ENCODE measurements at places on chromosomes 1 and 21.

DNA sequence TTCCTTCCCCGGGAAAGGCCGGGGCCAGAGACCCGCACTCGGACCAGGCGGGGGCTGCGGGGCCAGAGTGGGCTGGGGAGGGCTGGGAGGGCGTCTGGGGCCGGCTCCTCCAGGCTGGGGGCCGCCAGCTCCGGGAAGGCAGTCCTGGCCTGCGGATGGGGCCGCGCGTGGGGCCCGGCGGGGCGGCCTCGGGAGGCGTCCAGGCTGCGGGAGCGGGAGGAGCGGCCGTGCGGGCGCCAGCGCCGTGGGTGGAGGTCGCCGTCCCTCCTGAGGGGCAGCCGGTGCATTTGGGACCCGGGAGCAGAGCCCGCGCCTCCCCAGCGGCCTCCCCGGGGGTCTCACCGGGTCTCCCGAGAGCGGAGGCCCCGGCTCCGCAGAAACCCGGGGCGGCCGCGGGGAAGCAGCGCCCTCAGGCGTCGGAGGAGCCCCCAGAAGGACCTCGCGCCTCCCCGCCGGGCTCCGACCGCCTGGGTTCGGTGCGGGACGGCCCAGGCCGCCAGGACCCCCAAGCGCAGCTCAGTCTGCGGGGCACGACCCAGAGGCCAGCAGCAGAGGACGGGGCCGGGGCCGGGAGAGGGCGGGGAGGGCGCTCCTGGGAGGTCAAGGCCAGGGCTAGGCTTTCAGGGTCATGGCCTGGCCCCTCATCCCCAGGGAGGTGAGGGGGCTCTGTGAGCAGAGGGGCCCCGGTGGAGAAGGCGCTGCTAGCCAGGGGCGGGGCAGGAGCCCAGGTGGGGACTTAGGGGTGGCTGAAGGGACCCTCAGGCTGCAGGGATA, 7.2 kb upstream of the SLX9 start:
- peak; percentile 38 for DNase-seq

GRCh38 chr1:246820666-246821065, 96.5 kb downstream of the SCCPDH start:
- no peak for DNase-seq

DNA sequence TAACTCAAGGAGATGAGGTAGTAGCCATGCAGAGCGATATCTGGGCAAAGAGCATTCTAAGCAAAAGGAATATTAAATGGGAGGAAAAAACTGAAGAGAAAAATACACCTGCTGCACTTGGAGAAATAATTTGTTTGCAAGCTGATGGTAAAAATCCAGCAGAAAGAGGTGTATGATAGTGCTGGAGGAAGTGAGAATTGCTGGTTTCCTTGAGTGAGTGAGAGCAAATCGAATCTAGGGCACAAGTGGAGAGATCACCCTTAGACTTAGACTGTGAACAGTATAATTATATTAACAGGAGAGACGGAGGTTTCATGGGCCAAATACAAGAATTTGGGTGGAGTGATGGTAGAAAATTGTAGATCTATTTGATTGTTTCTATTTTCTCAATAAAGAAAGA, 2.7 kb upstream of the CR1 start:
- DNase-seq: no peak

DNA sequence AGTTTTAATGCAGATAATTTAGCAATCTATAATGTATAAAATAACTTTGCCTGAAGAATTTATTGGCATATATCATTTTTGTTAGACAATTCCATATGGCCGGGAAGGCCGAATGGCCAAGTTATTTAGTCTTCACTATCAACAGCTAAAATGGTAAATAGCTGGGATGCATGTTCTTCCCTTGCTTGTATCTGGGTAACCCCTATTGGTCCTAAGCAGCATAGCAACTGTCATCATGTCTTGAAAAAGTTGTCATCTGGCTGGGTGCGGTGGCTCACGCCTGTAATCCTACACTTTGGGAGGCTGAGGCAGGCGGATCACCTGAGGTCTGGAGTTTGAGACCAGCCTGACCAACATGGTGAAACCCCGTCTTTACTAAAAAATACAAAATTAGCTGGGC, 340.0 kb upstream of the DPYD start:
- no peak for DNase-seq

DNA sequence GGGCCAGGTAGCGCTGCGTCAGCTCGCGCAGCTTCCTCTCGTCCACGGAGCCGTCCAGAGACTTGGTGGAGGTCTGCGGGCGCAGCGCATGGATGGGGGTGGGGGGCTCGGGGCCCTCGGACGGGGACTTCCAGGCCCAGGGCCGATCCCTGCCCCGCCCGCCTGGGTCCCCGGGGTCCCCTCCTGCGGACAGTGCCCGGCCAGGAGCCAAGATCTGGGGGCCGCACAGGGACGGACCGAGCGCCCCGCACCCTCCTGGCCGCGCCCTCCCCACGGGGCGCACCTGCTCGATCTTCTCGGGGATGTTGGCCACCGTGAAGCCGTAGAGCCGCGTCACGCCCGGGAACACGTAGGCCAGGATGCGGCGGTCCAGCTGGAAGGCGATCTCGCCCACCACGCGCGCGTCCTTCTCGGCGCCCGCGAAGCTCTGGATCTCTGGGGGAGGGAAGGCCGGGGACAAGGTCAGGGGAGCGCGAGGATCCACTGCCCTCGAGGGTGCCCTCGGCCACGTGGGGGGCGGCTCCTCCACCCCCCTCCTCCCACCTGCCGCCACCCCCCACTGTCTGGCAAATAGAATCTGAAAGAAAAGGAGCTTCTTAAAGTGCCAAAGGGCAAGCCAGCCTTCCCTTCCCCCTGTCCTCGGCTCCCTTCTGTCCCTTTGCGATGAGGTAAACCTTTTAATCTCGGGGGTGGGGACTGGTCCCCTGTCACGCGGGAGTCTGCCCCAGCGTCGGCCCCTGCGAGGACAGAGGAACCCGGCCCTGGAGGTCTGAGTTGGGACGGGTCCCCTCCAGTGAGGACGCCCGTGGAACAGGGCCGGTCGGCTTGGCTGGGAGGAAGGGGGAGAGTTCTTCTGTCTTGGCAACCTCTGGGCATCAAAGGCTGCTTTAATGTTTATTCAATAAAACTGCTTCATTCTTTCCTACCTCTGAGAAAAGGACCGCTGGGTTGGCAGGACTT, 6.5 kb upstream of the FTCD start:
- DNase-seq: no peak

GRCh38 chr1:99674115-99675064, 28.5 kb downstream of the PALMD start:
- DNase-seq: peak; percentile 33

DNA sequence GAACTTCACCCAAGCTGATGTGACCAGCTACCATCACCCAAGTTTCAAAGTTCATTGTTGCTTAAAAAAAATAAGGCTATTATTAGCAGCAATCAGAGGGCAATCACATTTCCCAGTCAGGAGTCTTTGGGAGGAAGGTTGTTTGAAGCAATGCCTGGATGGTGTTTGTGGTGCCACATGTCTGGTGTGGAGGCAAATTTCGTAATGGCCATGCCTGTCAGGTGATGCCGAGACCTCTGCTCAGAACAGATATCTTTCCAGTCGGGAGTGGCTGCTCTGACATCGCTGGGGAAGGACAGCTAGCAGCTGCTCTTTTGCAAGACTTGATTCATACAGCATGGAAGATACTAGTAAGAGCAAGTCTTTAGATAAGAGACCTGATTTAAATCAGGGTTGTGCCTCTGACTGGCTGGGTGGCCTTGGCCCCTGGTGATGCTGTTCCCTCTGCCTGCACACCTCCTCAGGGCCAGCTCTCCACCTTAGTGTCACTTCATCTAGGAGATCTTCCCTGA, 187.8 kb upstream of the JUN start:
- DNase-seq: no peak

DNA sequence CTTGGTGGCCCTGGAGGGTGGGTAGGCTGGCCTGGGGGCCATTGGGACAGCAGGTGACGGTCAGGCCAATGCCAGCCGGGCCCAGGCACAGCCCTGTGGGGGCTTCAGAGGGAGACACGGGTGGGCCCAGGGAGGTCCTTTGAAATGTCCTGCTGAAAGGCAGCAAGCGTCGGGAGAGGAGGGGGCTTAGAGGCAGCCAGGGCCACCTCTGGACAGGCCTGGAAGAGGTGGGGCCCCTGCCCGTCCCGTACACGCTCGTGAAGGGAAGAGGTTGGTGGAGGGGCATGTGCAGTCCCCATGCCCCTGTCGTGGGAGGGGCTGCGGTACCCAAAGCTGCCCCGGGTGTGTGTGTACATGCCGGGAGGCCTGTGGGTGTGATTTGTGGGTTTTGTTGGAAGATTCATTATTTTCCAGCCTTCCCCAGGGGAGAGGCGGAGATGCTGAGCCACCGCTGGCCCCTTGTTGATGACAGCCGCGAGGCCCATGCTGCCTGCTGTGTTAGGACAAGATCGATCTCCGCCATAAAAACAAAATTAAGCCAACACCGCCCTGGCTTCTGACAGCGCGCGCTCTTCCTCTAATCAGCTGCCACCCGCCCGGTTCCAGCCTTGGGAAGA, 3.4 kb upstream of the PLCH2 start:
- no peak for DNase-seq

- DNase-seq: no peak
Observed at GRCh38 chr1:145982010-145982723, 14.2 kb downstream of the TXNIP start.

- DNase-seq: no peak
Observed at GRCh38 chr1:171637928-171638576, 14.4 kb downstream of the MYOC start.

GRCh38 chr21:36155603-36156338, 853 bp upstream of the DOP1B start:
- no peak for DNase-seq

GRCh38 chr1:25110036-25110435, 122.3 kb downstream of the SYF2 start:
- no peak for DNase-seq

- DNase-seq: no peak
Observed at GRCh38 chr1:196933531-196934189, 9.9 kb upstream of the CFHR2 start.

DNA sequence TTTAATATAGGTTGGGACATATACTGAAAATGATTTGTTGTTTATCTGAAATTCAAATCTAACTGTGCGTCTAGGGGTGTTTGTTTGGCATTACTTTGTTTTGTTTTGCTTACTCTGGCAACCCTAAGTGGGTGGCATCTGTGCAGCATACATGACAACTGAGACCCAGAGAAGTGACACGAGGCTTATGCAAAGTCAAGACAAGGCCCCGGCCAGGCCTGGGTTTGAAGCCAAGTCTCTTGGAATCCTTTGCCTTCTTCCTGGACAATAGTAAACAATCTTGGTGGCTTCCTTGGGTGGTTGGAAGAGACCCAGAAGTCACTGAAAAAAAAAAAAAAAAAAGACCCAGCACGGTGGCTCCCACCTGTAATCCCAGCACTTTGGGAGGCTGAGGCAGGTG, 197.6 kb upstream of the TMEM51 start:
- no peak for DNase-seq

DNA sequence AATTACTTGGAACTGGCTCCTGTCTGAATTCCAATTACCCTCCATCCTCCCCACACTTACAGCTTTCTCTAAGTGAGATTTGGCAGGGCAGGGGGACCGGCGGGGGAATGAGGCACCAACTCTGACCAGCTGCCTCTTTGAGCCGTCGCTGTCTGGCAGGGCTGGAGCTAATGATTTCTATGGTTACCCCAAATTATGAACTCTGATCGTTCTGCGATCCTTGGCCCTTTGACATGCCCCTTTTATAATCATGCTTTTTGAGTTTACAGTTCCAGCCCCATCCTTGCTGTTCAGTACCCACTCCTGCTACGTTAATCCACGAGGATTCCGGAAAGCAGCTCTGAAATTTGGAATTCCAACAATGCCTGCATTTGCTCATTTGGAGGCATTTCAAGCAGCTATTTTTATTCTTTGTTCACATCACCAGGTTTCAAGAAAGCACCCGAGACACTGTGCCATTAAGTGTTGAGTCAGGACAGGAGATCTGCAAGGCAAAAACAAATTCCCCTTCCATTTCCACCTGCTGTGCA, 54.6 kb upstream of the LBR start:
- DNase-seq: peak; percentile 62

- DNase-seq: no peak
Observed at GRCh38 chr1:41259221-41259620, 17.1 kb upstream of the SCMH1 start.

DNA sequence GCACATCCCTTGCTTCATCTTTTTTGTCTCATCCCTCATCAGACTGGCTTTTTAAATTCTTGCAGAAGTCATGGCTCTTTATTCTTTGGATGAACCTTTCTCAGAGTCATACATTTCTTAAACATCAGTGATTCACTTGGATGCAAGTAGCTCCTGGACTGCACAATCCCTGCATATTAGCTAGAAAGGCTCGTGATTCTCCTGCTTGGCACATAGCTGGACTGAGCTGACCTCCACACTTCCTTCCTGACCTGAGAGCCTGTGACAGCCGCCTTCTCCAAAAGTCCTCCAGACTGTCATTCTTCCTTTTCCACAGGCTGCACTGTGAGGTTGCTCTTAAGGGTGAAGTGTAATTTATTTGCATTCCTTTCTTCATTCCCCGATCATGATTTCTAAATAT, 109.4 kb downstream of the RGL1 start:
- DNase-seq: no peak

DNA sequence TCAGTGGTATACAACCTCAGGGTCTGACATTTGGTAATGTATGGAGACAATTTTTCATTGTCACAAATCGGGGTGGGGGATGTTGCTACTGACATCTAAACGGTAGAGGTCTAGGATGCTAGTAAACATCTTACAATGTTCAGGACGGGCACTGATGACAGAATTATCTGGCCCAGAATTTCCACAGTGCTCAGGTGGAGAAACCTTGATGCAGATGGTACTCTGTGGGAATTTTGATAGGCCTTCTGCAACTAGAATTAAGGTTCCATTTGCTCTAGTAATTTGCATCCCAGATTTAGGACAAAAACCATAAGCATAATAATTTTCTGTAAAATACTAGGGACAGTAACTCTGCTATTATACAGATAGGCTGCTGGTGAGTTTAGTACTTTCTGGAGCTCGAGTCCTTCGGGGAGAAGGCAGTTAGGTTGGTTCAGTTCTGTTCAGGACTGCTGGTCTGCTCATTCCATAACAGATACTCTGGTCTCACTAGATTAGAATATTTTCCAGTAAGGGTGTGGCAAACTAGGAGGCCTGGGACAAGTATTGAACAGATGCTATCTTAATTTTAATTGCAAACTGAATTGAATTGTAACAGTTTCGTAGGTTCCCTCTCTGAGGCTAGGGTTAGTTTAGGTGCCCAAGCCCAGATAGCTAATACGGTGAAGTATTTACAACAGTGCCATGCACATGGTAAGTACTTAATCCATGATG, 11.4 kb downstream of the METTL13 start:
- no peak for DNase-seq

GRCh38 chr1:167198518-167199133, 22.1 kb upstream of the POU2F1 start:
- no peak for DNase-seq

- peak; percentile 80 for DNase-seq
Observed at GRCh38 chr21:41121785-41122415, 46.1 kb upstream of the BACE2 start.

- no peak for DNase-seq
Observed at GRCh38 chr1:19569786-19570185, 74.3 kb upstream of the NBL1 start.

GRCh38 chr1:22351768-22352080, 99.9 kb upstream of the ZBTB40 start:
- no peak for DNase-seq

Measured in fibroblast of skin of scalp (primary cell).